AG08396 (cell line): ENCODE measurements at places on chromosomes 11 and 22.

GRCh38 chr22:46969491-46969890, 207.0 kb downstream of the TBC1D22A start:
- no peak for DNase-seq

- no peak for DNase-seq
These were observed 180.0 kb downstream of the MN1 start for GRCh38 chr22:27621486-27622070.

DNA sequence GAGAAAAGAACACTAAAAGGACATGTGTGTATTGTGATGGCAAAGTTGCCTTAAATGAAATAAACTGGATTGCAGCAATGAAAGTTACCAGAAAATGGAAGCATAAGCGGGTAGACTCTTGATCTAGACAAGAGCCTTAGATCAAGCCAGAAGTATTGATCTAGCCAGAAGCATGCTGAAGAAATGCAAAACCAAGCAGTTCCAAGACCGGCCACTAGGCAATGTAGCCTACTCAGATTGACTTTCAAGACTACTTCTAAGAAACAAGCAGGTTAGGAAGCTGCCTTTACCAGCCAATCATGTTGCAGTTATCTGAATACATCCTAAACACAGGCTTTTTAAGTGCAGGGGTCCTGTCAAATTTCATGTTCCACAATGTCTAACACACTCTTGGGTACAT, 54.6 kb downstream of the KCNA4 start:
- DNase-seq, result no peak

DNA sequence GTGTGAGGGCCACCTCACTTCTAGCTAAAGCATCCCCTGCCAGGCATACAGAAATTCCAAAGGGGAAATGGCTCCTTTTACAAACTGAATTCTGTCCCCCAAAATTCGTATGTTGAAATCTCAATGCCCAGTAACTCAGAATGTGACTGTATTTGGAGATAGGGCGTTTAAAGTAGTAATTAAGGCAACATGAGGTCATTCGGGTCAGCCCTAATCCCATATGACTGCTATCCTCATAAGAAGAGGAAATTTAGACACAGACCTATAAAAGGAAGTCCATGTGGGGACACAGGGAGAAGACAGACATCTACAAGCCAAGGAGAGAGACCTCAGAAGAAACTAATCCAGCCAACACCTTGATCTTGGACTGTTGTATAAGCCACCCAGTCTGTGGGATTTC, 119.1 kb downstream of the CHST1 start:
- DNase-seq, result no peak

GRCh38 chr11:15942126-15942525, 414.2 kb downstream of the SOX6 start:
- no peak for DNase-seq

GRCh38 chr22:30187529-30188407, 58.8 kb downstream of the LIF start:
- peak; percentile 22 for DNase-seq

- peak; percentile 75 for DNase-seq
These were observed 147.3 kb downstream of the FEZ1 start for GRCh38 chr11:125348674-125349309.

DNA sequence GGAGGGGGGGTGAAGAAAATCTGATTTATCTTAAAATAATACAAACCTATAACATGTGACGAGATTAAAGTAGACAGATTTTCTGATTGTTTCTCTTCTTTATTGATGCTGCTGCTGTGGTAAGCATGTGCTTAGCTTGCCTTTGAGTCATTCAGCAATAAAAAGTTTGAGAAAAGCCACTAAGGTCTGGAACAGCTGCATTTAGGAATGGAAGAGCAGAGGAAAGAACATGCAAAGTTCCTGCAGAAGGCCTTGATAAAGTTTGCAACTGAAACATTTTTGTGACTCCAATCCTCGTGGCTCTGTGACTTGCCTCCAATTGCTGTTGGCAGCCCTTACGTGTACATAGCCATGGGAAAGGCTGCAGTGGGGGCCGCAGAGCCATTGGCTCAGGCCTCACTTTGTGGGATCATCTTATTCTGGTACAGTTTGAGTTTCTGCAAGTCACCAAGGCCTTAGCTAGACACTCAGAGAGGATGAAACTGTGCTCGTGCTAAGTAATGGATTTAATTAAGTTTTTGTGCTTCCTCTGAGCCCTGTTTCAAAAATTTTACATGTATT, 370.2 kb downstream of the AASDHPPT start:
- no peak for DNase-seq
